Melanocyte of skin (primary cell): ENCODE measurements at places on chromosomes 16 and 17. TPM values are rescaled to one million over a fixed set of nuclear protein-coding genes. Genes with fewer than 3 reads are reported as not detected.

Gene GJC1
- total RNA-seq = 24.3 and 27.9 TPM in 2 replicates

Gene ABCC6
- total RNA-seq = under 0.01 and 0.33 TPM in 2 replicates

Gene SPNS2
- not detected in 2 replicates for total RNA-seq

Gene SCPEP1
- total RNA-seq = 74.5 and 96.0 TPM in 2 replicates

Gene KRTAP16-1
- total RNA-seq = not detected in 2 replicates

Gene KREMEN2
- 0.34 and 0.73 TPM in 2 replicates for total RNA-seq

Gene ADORA2B
- 8.3 and 14.9 TPM in 2 replicates for total RNA-seq

Gene TTYH2
- total RNA-seq = 94.2 and 125 TPM in 2 replicates

Gene RPL26
- total RNA-seq = 1,114 and 2,148 TPM in 2 replicates

Gene GNG13
- not detected in 2 replicates for total RNA-seq

Gene CD79B
- total RNA-seq = 19.1 and 29.0 TPM in 2 replicates

Gene TBC1D3K
- total RNA-seq = 0.33 TPM in 1 of 2 replicates, not detected in the other

Gene NSMCE1
- 84.0 and 103 TPM in 2 replicates for total RNA-seq

Gene ZSWIM7
- 13.0 and 20.2 TPM in 2 replicates for total RNA-seq

Gene TBC1D3
- total RNA-seq = not detected in 2 replicates

Gene CIAPIN1
- 103 and 111 TPM in 2 replicates for total RNA-seq

Gene BCL6B
- total RNA-seq = not detected in 2 replicates

Gene CES5A
- total RNA-seq = under 0.01 TPM in 1 of 2 replicates, not detected in the other
